ENCODE measurements at places on chromosomes 5 and 9.

- no peak for DNase-seq
Observed at GRCh38 chr9:92276331-92277032, 17.0 kb downstream of the IARS1 start.

- no peak for DNase-seq
Observed at GRCh38 chr9:36322462-36322861, 64.2 kb upstream of the GNE start.

DNA sequence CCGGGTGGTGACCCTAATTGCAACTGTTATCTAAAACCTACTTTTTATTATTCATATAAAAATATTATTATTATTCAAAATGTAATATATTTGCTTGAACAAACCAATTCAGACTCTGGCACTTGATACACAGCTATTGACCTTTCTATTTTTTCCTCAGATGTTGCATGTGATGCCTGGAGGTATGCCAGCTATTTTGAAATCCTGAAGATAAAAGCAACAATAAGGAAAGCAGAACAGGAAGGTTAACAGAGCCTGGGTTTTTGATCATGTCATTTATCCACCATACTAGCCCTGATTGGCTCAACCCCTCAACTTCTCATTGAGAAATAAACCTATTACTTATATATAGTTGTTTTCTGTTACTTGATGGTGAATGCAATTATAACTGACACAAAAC, 340.9 kb upstream of the KIF2A start:
- DNase-seq: no peak

DNA sequence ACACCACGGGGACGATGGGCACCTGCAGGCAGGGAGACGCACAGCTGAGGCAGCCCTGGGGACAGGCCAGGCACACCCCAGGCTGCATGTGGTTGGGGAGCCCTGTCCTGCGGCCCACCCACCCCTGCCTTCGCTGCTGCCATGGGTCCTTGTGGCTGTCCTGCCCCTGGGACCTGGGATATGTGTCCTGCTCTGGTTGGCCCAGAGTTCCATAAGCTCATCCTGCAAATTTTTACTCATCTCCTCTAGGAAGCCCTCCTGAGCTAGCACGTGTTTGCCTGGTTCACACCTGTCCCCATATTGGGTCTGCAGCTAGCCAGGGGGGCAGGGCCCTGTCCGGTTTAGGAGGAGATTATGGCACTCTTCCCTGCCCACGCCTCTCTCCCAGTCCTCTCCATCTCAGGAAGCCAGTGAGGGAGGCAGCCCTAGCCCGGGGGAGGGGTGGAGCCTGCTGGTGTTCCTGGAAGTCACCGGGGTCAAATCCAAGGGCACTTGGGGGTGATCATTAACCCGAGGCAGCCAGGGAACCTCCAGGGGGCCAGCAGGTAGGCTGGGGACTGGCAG, 12.2 kb downstream of the EGFL7 start:
- no peak for DNase-seq

- DNase-seq: no peak
Observed at GRCh38 chr9:113876993-113877368, 872 bp downstream of the ZNF618 start.

GRCh38 chr9:8558176-8558575, 758.6 kb upstream of the DMAC1 start:
- DNase-seq: no peak

- no peak for DNase-seq
Observed at GRCh38 chr5:113109344-113109743, 132.7 kb downstream of the DCP2 start.

- DNase-seq: no peak
Observed at GRCh38 chr9:3403315-3403714, 122.5 kb downstream of the RFX3 start.

DNA sequence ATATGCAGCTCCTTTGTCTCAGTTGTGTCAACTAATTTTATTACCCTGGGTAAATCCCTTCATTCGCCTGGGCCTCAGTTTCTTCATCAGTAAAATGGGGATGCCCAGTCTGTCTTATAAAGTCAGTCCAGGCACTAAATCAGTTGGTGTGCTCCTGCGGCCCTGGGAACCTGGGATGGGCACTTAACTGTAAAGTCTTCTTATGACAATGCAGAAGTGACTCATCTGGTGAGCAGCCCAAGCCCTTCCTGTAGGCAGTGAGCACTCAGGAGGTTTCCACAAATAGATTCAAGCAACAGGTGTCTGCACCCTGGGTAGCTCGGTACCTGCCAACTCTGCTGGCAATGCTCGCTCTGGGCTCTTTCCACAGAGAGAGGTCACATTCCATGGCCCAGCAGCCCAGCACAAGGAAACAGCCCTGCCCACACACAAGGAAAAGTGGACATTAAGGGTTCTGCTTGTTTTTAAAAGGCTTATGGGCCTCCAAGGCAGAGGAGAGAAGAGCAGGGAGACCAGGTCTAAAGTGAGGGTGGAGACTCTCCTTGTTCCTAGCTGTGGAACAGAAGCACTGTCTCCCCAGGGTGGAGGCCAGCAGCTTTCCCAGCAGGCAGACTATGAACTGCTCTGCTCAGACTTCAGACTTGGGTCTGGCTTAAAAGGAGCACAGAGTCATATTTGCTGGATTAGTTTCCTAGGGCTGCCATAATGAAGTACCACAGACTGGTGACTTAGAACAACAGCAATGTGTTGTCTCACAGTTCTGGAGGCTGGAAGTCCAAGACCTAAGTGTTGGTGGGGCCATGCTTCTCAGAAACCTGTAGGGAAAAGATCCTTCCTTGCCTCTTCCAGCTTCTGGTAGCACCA, 89.7 kb upstream of the ADRA1B start:
- no peak for DNase-seq

Data from cortex of kidney (tissue), 1 donor.